ENCODE measurements at places on chromosomes 3 and 15.
A peak's percentile ranks its signal among the peaks of the same experiment; 100 is the strongest.

- H3K27me3 ChIP-seq = no peaks in the 10 kb centered on the region
- no peak overlapping the region for H3K27ac ChIP-seq
- H3K4me1 ChIP-seq = no peaks in the 10 kb centered on the region
Observed at GRCh38 chr3:59407425-59407824, 357.6 kb upstream of the CFAP20DC start.

DNA sequence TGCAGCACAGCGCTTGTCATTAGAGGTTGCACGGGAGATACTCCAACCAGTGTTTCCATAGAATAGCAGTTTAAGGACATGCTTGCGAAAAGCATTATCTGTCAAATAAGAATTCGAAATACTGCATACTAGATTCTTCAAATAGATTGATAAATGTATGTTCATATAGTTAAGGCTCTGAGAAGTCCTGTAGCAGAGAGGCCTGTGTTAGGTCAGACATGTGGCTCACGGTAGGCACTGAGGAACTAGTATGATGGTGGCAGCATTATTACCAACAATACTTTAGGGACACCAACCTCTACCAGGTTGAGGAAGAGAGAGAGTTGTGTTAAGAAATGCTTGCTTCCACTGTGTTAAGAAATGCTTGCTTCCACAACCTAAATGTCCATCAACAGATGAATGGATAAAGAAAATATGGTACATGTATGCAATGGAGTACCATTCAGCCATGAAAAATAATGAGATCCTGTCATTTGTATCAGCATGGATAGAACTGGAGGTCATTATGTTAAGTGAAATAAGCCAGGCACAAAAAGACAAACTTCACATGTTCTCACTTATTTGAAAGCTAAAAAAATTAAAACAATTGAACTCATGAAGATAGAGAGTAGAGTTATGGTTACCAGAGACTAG lies 14.9 kb downstream of the MTMR14 start:
- no peak overlapping the region for H3K4me3 ChIP-seq
- no peak for DNase-seq
- peaks cover 100% of the 10 kb centered on the region for H3K36me3 ChIP-seq
- no peak overlapping the region for H3K27ac ChIP-seq

GRCh38 chr3:111151438-111151837 lies 79.8 kb downstream of the NECTIN3 start:
- no peaks in the 10 kb centered on the region for H3K4me1 ChIP-seq
- no peak for DNase-seq
- H3K27me3 ChIP-seq = no peaks in the 10 kb centered on the region

DNA sequence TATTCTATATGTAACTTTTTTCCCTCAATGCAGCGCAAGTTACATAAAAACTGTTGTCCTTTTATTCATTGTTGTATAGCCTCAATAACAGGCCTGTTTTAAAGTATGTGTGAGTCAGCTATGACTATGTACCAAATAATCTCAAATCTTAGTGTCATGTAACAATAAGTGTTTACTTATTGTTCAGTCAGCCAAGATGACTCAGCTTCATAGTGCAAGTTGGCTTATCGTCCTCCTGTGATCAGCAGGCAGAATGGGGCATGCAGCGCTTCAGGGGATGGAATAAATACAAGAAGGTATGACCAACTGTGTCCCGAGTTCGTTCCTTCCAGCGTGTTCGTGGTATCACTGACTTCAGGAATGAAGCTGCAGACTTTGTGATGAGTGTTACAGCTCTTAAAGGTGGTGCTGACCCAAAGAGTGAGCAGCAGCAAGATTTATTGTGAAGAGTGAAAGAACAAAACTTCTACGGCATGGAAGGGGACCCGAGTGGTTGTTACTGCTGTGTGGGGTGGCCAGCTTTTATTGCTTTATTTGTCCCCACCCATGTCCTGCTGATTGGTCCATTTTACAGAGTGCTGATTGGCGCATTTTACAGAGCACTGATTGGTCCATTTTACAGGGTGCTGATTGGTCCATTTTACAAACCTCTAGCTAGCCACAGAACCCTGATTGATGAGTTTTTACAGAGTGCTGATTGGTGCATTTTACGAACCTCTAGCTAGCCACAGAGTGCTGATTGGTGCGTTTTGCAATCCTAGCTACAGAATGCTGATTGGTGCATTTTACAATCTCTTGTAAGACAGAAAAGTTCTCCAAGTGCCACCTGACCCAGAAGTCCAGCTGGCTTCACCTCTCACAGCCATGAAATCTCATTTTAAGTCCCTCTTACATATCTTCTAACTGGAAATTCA lies 1016.0 kb downstream of the MCTP2 start:
- H3K36me3 ChIP-seq = no peaks in the 10 kb centered on the region
- H3K4me1 ChIP-seq = no peaks in the 10 kb centered on the region
- no peak for DNase-seq
- H3K27me3 ChIP-seq = no peaks in the 10 kb centered on the region
- H3K4me3 ChIP-seq = no peak overlapping the region

GRCh38 chr15:29103824-29104565 lies 165.6 kb downstream of the NSMCE3 start:
- peaks cover 8% of the 10 kb centered on the region for H3K4me1 ChIP-seq
- no peak overlapping the region for H3K4me3 ChIP-seq
- H3K27ac ChIP-seq = no peak overlapping the region
- H3K27me3 ChIP-seq = no peaks in the 10 kb centered on the region
- no peaks in the 10 kb centered on the region for H3K36me3 ChIP-seq
- peak; percentile 86 for DNase-seq

GRCh38 chr3:99678023-99678422 lies 39.6 kb downstream of the COL8A1 start:
- peak; percentile 46 for DNase-seq
- no peaks in the 10 kb centered on the region for H3K27me3 ChIP-seq

GRCh38 chr15:83065431-83065830 lies 1.6 kb downstream of the BTBD1 start:
- H3K27ac ChIP-seq = no peak overlapping the region
- peaks cover 21% of the 10 kb centered on the region for H3K4me1 ChIP-seq
- no peaks in the 10 kb centered on the region for H3K27me3 ChIP-seq
- H3K4me3 ChIP-seq = peak overlapping the region; percentile 95
- DNase-seq = no peak

GRCh38 chr15:64950888-64951287 lies 38.8 kb downstream of the SPG21 start:
- no peaks in the 10 kb centered on the region for H3K36me3 ChIP-seq
- no peak for DNase-seq
- peak overlapping the region; percentile 28 for H3K27ac ChIP-seq
- no peaks in the 10 kb centered on the region for H3K4me1 ChIP-seq

DNA sequence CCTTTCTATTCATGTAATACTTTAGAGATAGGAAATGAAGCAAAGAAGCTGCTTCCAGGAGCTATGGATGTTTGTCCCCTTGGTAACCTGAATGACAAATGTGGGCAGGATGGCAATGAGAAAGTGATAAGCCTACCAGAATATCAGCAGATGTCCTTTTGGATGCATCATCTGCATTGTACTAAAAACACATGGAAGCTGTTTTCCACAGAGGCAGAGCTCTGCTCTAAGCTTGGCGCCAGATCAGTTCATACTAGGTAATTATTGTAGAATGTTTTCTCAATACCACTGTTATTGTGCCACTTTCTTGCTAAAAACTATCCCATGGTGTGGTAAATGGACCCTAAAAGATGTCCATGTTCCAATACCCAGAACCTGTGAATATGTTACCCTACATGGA lies 100.2 kb downstream of the DTWD1 start:
- H3K36me3 ChIP-seq = no peaks in the 10 kb centered on the region
- no peak overlapping the region for H3K27ac ChIP-seq
- no peaks in the 10 kb centered on the region for H3K27me3 ChIP-seq
- H3K4me1 ChIP-seq = peaks cover 21% of the 10 kb centered on the region

DNA sequence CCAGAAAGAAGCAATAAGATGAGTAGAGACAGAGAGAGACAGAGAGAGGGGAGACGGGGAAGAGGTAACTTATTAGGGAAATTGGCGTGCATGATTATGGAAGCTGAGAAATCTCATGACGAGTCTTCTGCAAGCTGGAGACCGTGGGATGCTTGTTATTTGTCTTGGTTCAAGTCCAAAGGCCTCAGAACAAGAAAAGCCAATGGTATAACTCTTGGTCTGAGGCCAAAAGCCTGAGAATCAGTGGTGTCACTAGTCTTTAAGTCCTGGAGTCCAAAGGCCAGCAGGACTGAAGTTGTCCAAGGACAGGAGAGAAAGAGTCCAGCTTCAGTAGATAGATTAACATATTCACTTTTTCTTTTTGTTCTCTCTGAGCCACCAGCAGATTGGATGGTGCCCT lies 613.6 kb downstream of the CADM2 start:
- no peaks in the 10 kb centered on the region for H3K27me3 ChIP-seq
- H3K4me3 ChIP-seq = no peak overlapping the region
- DNase-seq = no peak
- H3K4me1 ChIP-seq = no peaks in the 10 kb centered on the region
- no peaks in the 10 kb centered on the region for H3K36me3 ChIP-seq

GRCh38 chr15:45921376-45921775 lies 286.5 kb downstream of the SQOR start:
- H3K36me3 ChIP-seq = no peaks in the 10 kb centered on the region
- H3K27ac ChIP-seq = peak overlapping the region; percentile 60
- H3K27me3 ChIP-seq = no peaks in the 10 kb centered on the region

GRCh38 chr3:52202384-52203077 lies 4.6 kb downstream of the ALAS1 start:
- peaks cover 68% of the 10 kb centered on the region for H3K36me3 ChIP-seq
- no peaks in the 10 kb centered on the region for H3K27me3 ChIP-seq
- peaks cover 31% of the 10 kb centered on the region for H3K4me1 ChIP-seq
- no peak overlapping the region for H3K4me3 ChIP-seq
- peak overlapping the region; percentile 86 for H3K27ac ChIP-seq

DNA sequence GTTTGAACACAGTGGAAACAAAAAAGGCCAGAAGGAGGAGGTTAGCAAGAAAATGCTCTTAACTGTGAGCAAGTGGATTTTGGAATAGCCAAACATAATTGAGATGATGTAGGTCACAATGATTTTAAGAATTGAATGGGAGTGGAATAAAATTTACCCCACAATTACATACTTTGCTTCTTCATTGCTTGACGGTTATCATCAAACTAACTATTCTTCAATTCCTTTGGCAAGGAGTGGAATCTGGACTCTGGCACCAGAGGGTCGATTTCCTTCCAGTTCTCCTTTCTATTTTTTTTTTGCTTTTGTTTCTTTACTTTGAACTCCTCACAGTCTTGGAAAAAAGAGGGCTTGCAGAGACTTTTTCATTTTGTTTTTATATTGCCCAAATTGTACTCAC lies 634.5 kb upstream of the TGFBR2 start:
- no peaks in the 10 kb centered on the region for H3K27me3 ChIP-seq
- no peak for DNase-seq
- H3K27ac ChIP-seq = peak overlapping the region; percentile 61
- no peaks in the 10 kb centered on the region for H3K4me1 ChIP-seq

GRCh38 chr15:39391230-39391629 lies 189.6 kb upstream of the THBS1 start:
- H3K4me3 ChIP-seq = no peak overlapping the region
- no peaks in the 10 kb centered on the region for H3K36me3 ChIP-seq
- H3K27me3 ChIP-seq = no peaks in the 10 kb centered on the region
- H3K4me1 ChIP-seq = no peaks in the 10 kb centered on the region

- DNase-seq = no peak
- no peaks in the 10 kb centered on the region for H3K36me3 ChIP-seq
- H3K4me1 ChIP-seq = peaks cover 18% of the 10 kb centered on the region
- no peak overlapping the region for H3K27ac ChIP-seq
- peaks cover 61% of the 10 kb centered on the region for H3K27me3 ChIP-seq
Observed at GRCh38 chr3:184384342-184384741, 4.5 kb downstream of the CHRD start.

GRCh38 chr3:63500196-63500595 lies 152.3 kb upstream of the SNTN start:
- DNase-seq = no peak
- no peaks in the 10 kb centered on the region for H3K27me3 ChIP-seq
- no peaks in the 10 kb centered on the region for H3K36me3 ChIP-seq
- no peak overlapping the region for H3K27ac ChIP-seq

DNA sequence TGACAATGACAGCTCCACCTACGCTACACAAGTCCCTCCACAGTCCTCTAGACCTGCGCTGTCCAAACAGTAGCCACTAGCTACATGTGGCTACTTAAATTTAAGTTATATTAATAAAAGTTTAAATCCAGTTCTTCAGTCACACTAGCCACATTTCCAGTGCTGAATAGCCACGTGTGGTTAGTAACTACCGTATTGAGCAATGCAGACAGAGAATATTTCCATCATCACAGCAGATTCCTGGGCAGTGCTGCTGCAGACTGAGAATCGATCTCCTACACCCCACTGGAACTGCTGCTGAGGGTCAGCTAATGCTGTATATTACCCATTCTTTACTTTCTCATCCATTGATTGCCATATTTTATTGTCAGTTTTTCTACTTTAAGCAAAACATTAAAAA lies 40.9 kb downstream of the HDC start:
- no peak overlapping the region for H3K27ac ChIP-seq
- DNase-seq = no peak
- no peaks in the 10 kb centered on the region for H3K27me3 ChIP-seq
- no peak overlapping the region for H3K4me3 ChIP-seq
- H3K36me3 ChIP-seq = no peaks in the 10 kb centered on the region

- no peak for DNase-seq
- H3K27me3 ChIP-seq = no peaks in the 10 kb centered on the region
- H3K4me1 ChIP-seq = peaks cover 1% of the 10 kb centered on the region
- H3K27ac ChIP-seq = no peak overlapping the region
Observed at GRCh38 chr3:115077501-115078250, 69.4 kb downstream of the ZBTB20 start.

DNA sequence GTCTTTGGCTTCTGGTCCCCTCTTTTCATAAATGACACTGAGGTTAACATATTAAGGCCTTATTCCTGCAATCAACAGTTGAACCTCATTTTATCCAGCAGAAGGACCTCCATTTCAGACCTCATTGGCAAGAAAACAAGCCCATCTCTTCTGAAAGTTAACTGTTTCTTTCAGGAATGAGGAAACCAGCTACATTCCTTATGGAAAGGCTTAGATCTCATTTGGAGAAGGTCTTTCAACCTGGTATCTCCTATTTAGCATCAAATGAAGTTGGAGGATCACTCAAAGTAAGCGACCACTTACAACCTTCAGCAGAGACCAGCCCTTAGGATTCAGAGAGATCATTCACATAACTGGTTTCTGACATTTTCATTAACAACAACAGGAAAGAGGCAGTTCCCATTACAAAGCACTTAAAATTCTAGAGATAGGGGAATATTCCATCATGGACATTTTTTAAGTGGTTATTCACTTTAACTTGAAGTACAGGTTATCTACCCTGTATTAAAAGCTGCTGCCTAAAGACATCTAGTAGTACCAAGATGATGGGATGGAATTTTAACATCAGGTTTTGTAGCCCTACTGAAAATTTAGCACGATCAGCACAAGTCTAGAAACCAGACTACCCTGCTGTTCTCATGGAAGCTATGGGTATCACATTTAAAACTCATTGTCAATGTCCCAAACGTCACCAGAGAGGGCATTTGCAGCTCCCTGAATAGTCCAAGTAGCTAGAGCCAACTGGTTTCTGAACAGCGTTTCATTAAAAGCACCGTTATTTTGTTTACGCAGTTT lies 30.4 kb downstream of the TFRC start:
- no peak overlapping the region for H3K27ac ChIP-seq
- DNase-seq = no peak
- no peaks in the 10 kb centered on the region for H3K4me1 ChIP-seq
- no peak overlapping the region for H3K4me3 ChIP-seq
- H3K36me3 ChIP-seq = peaks cover 6% of the 10 kb centered on the region

All from left lung (tissue), 14 donors.